ENCODE measurements at places on chromosomes 3 and 15.

GRCh38 chr3:4750306-4750968, 228.8 kb upstream of the BHLHE40 start:
- no peak for DNase-seq

DNA sequence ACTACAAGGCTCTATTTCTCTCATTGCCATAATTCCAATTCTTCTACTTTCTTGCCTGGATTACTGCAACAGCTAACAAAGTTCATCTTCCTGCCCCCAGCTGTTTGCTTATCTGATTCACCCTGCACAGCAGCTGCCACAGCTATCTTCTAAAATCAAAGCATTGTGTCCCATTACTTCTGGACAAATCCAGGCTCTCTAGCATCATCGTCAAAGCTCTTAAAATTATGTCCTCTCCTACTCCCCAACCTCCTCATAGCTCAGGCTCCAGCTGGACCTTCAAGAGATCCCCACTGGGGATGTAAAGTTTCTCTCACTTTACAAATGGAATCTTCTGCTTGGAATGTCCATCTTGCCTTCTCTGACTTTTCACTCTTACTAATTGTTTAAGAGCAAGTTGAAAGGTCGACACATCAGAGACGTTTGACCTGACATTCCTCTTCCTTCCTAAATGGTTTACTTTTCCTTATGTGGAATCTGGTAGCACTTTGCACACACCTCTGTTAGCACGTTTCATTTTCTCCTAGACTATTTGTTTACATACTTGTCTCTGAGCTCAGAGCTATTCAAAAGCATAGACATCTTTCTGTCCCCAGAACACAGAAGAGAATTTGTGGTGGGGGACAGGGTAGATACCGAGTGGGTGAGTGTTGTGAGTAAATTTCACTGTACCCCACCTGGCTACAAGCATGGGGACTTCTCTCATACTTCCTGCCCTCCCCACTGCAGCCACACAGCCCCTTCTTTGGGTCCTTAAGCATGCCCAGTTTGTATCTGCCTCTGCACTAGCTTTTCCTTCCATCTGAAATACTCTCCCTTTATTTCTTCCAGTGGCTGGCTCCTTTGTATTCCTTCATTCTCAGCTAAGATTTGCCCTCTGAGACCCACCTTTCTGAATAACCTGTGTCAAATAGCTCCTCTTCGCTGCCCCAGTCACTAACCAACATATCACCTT, 77.9 kb downstream of the SERPINI1 start:
- DNase-seq, result no peak

- no peak for DNase-seq
Measured at GRCh38 chr3:110101361-110101760, 764.0 kb upstream of the DPPA4 start.

DNA sequence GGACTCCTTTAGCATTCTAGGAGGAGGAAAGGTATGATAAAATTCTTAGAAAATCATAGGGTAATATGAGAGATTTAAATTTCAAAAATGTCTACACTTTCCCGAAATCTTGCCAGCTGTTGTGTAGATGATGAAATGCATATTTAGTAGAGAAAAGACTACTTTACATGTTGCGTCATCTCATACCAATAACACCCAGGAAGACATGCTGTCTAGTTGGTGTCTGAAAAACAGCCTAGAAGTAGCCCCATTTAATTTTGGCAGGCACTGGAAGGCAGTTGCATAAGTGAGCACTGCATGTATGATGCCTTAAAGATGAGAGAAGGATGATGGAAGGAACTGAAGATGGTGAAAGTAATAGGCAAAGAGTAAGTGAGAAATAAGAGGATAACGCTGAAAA, 310.5 kb upstream of the TPM1 start:
- DNase-seq, result peak; percentile 35

DNA sequence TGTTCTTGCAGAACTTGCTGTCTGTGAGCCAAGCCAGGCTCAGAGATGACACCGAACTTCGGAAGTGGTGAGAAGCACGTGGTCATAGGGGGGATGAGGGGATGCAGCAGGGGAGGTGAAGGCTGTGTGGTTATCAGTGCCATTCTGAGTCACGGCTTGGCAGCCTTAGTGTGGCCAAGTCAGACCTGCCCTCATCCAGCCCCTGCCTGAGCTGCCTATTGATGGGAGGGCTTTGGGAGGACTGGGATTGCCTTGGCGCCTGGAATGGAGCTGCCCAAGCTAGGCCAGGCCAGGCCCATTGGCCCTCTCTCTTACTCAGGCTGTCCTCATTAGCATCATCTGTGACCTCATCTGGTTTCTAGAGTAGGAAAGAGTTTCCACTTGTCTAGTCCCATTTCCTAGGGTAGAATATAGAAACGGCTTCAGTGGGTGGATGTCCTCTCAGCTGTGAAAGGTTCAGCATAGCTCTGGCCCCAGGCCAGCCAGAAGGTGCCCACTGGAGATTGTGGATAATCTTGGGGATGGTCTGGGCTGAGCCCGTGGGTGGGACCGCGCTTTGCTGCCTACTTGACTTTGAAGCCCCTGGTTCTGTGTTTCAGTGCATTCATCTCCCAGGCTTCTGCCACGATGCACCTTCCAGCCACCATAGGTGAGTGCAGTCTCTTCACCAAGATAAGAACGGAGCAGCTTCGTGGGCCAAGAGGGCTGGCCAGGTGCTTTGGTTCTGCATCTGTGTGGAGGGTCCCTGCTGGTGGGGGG, 7.2 kb downstream of the FAH start:
- no peak for DNase-seq

GRCh38 chr15:99998661-99999101, 265.4 kb upstream of the LYSMD4 start:
- no peak for DNase-seq

DNA sequence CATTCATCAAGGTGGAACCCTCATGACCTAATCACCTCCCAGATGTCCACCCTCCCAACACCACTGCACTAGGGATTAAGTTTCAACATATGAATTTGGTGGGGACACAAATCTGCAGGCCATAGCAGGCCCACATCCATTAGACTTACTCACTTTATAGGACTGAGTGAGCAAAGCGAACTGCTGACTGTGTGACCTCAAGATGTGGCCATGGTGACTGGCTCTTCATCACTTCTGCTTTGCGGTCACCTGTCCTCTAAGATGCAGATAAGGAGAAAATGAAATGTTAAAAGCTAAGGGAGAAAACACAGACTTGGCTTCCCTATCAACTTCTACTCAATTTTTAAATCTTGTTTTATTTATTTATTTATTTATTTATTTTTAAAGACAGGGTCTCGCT, 14.5 kb upstream of the DCP1A start:
- no peak for DNase-seq

GRCh38 chr15:81856634-81857026, 189.2 kb downstream of the MEX3B start:
- DNase-seq, result no peak

GRCh38 chr3:46214751-46215352, 6.7 kb upstream of the CCR1 start:
- no peak for DNase-seq

DNA sequence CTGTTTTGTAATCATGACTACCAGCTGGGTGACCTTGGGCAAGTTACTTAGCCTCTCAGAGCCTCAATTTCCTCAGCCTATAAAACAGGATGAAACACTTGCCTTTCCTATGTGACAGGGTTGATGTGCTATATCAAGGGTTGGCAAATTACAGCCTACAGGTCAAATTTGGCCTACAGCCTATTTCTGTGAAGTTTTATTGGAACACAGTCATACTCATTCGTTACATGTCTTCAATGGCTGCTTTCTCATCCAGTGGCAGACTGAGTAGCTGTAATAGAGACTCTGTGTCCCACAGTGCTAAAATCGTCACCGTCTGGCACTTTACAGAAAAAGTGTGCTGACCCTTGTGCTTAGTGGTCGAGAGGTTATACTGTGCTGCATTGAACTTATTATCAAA, 16.6 kb downstream of the ABHD6 start:
- no peak for DNase-seq

- no peak for DNase-seq
Measured at GRCh38 chr3:66910266-66911055, 87.6 kb upstream of the KBTBD8 start.

DNA sequence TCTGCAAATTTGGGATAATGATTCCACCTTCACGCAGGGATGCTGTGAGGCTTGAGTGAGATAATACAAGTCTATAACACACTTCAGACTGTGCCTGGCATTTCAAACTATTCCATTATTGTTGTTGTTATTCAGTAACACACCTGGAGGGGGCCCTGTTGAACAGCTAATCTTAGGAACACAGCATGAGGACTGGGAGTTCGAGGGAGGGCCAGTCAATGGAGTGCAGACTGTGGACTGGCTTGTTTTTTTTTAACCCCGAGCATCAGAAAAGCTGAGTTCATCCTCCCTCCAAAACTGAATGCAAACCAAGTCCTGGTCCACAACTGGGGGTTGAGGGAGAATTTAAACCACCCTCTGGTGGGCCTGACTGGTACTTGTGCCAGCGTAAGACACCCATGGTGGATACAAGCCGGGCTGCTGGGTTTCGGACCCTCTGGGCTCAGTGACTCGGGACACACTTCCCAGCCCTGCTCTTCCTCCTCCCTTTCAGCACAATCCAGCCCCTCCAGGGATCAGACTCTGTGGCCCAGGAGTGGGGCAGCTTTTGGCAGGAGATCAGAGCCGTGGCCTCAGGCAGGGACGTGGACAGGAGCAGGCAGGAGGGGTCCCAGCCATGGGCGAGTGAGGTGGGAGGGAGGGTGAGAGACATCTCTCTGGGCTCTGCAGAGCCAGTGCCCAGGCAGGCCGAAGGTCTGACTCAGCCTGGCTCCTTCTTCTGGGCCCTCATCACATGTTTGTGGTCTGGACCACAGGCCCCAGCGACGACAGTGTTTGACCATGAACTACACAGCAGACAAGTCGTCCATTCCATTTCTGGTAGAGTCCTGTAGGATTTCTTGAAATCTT, 36.3 kb upstream of the MEX3B start:
- DNase-seq, result no peak

GRCh38 chr3:24944805-24945520, 450.3 kb upstream of the THRB start:
- no peak for DNase-seq

DNA sequence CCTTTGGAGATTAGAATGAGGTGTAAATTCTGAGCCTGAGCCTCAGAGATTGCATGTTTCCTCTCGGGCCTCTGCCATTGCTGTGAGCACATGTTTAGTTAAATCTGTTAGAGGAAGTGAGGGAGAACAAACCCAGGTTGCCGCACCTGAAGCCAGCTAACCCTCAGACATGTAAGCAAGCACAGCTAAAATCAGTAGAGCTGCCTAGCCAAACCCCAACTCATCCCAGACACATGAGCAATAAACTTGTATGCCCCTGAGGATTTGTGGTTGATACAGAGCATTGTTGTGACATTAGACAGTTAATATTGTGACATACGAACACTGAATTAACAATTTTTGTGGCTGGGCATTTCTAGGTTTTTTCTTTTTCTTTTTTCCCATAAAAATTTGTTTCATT, 41.9 kb downstream of the NMD3 start:
- no peak for DNase-seq

DNA sequence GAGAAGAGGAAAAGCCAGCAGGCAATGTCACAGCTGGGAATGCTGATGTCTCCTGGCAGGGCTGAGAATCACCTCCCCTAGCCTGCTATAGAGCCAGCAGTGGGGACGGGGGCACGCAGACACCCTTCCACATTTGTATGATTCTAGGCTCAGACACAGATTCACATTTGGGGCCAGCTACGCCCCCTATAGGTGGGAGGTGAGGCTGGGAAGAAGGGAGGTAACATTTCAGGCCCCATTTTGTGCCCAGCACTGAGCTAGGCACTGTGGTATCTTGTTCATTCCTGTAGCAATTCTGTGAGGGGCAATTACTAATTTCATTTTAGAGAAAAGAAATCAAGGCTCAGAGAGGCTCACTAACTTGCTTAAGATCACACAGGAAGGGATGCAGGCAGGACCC, 15.9 kb upstream of the ACAD9 start:
- DNase-seq, result no peak

- no peak for DNase-seq
Measured at GRCh38 chr3:188198001-188198400, 44.0 kb downstream of the LPP start.

- peak; percentile 67 for DNase-seq
Measured at GRCh38 chr15:91561371-91562100, 292.0 kb upstream of the SLCO3A1 start.

- DNase-seq, result no peak
Measured at GRCh38 chr3:18772699-18773305, 347.7 kb upstream of the SATB1 start.

- DNase-seq, result peak; percentile 95
Measured at GRCh38 chr3:16883057-16883722, 1.6 kb upstream of the PLCL2 start.

GRCh38 chr3:16484216-16484615, 29.3 kb downstream of the RFTN1 start:
- peak; percentile 64 for DNase-seq

- no peak for DNase-seq
Measured at GRCh38 chr3:134354612-134355251, 19.5 kb downstream of the AMOTL2 start.

DNA sequence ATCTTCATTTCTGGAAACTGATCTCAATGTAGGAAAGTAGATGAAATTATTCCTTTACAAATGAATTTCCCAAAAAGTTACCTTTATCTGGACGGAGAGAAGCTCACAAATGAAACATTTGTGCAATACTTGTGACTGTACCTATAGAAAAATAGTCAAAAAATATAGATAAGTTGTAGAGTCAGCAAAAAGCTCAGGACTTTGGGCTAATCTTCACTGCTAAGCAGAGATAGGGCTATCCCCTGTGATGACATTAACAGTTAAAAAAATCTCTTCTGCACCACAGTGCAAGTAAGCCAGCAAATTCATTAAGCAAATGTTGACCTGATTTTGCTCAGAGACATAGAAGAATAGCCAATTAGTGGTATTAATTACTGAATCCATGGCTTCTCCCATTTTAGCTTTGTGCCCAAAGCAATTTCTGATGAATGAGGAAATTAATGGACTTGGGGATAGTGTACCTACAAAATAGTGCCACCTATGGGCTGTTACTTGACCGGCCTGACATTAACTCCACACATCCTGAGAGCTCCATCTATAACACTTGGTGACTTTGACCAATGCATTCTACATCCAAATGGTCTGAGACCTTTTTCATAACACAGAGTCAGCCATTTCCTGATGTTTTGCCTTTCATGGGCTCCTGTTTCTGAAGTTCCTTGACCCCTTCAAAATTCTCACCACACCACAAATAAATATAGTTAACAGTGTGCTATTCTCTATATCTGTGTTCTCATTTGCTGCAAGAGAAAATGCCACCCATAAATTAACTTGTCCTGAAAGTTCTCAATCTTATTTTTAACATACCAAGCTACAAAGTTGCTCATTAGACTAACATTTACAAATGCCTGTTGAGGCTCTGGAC, 105.0 kb downstream of the SSR3 start:
- DNase-seq, result peak; percentile 13

GRCh38 chr15:89486726-89487050, 9.7 kb downstream of the RHCG start:
- no peak for DNase-seq

GRCh38 chr3:141905129-141905528, 28.7 kb downstream of the ATP1B3 start:
- DNase-seq, result no peak

GRCh38 chr3:46692566-46692990, 901 bp downstream of the ALS2CL start:
- DNase-seq, result no peak

- no peak for DNase-seq
Measured at GRCh38 chr15:61339516-61339915, 110.4 kb upstream of the RORA start.

Measured in fibroblast of the conjunctiva (primary cell).